T-helper 2 cell (primary cell): ENCODE measurements at places on chromosomes 3 and 15.

GRCh38 chr3:124745756-124746155, 15.5 kb downstream of the UMPS start:
- DNase-seq: no peak

DNA sequence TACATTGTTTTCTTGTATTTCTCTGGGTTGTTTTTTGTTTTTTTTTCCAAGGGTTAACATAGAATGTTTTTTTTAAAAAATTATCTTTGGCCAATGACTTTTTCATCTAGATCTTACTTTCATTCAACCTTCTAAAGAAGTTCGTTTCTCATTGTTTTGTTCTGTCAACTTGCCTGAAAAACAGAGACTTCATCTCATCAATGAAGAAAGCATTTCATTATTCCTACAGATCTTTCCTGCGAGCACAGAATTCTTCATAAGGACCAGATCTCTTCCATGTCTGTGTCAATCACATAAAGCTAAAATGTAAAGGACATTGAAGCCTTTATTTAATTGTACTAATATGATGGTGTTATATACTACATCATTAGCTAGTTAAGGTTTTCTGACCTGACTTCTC, 9.7 kb upstream of the EIF3J start:
- DNase-seq: no peak

- DNase-seq: no peak
Measured at GRCh38 chr3:155611456-155611855, 133.4 kb downstream of the PLCH1 start.

GRCh38 chr3:29757054-29757777, 476.3 kb downstream of the RBMS3 start:
- no peak for DNase-seq

GRCh38 chr3:26365706-26366105, 256.9 kb upstream of the LRRC3B start:
- no peak for DNase-seq

- no peak for DNase-seq
Measured at GRCh38 chr3:62277986-62278385, 95.4 kb downstream of the FEZF2 start.
